ENCODE measurements at places on chromosomes 16 and 17. TPM values are rescaled to one million over a fixed set of nuclear protein-coding genes. Genes with fewer than 3 reads are reported as not detected.
A peak's percentile ranks its signal among the peaks of the same experiment; 100 is the strongest.

- H3K4me1 ChIP-seq = peaks cover 24% of the 10 kb centered on the region
- peaks cover 25% of the 10 kb centered on the region for H3K27me3 ChIP-seq
- peaks cover 26% of the 10 kb centered on the region for H3K36me3 ChIP-seq
- peak; percentile 70 for DNase-seq
- peak overlapping the region; percentile 63 for H3K4me3 ChIP-seq
These were observed 733 bp downstream of the CHRNB1 start for GRCh38 chr17:7445619-7445968.

- no peak for DNase-seq
- no peak overlapping the region for H3K4me3 ChIP-seq
These were observed 25.2 kb upstream of the CIBAR2 start for GRCh38 chr16:85137323-85138072.

Gene ADAD2
- total RNA-seq = 0.18 TPM

Gene BLTP2
- total RNA-seq = 169 TPM

Gene CCL13
- total RNA-seq = not detected

- peaks cover 8% of the 10 kb centered on the region for H3K36me3 ChIP-seq
- H3K27ac ChIP-seq = no peak overlapping the region
- no peak for DNase-seq
- H3K4me1 ChIP-seq = peaks cover 15% of the 10 kb centered on the region
- no peaks in the 10 kb centered on the region for H3K27me3 ChIP-seq
These were observed 168.5 kb downstream of the MSI2 start for GRCh38 chr17:57424777-57425188.

Gene SECTM1
- total RNA-seq = 0.94 TPM

GRCh38 chr17:80499961-80500665 lies 23.7 kb upstream of the NPTX1 start:
- H3K27ac ChIP-seq = no peak overlapping the region
- H3K4me1 ChIP-seq = peaks cover 10% of the 10 kb centered on the region
- peaks cover 18% of the 10 kb centered on the region for H3K27me3 ChIP-seq
- no peaks in the 10 kb centered on the region for H3K36me3 ChIP-seq
- no peak overlapping the region for H3K4me3 ChIP-seq
- no peak for DNase-seq

- H3K27ac ChIP-seq = no peak overlapping the region
- peaks cover 4% of the 10 kb centered on the region for H3K4me1 ChIP-seq
- H3K4me3 ChIP-seq = no peak overlapping the region
- H3K27me3 ChIP-seq = peaks cover 8% of the 10 kb centered on the region
- H3K36me3 ChIP-seq = no peaks in the 10 kb centered on the region
These were observed 28.7 kb upstream of the DDX52 start for GRCh38 chr17:37671824-37672547.

DNA sequence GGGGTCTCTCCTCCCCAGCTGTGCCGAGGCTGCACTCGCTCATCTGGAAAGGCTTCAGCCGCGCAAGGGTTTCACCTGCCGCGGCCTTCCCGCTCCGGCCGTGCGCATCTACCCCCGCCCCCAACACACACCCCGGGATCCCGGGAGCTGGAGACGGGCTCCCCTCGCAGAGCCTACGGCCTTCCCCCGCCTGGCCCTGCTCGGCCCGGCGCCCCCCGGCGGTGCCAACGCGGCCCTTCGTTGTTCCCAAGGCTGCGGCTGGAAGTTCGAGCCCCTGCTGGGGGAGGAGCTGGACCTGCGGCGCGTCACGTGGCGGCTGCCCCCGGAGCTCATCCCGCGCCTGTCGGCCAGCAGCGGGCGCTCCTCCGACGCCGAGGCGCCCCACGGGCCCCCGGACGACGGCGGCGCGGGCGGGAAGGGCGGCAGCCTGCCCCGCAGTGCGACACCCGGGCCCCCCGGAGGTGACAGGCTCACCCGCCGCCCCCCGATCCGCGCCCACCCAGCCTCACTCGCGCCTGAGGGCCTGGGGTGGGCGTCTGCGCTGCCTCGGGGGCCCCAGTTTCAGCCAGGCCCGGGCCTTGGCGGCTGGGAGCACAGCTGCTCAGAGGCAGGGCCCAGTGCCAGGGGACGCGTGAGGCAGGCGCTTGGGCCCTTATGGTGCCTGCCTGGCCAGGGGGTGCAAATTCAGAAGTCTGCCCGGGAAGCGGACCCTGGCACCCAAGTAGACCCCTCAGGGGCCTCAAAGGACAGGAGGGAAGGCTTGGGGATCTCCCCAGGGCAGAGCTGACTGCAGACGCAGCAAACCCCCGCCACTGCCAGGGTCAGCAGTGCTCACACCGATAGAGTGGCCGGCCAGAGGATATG lies 11.2 kb downstream of the GALK1 start:
- DNase-seq = peak; percentile 80
- no peaks in the 10 kb centered on the region for H3K27me3 ChIP-seq
- H3K4me1 ChIP-seq = peaks cover 20% of the 10 kb centered on the region
- H3K36me3 ChIP-seq = no peaks in the 10 kb centered on the region
- peak overlapping the region; percentile 51 for H3K4me3 ChIP-seq
- H3K27ac ChIP-seq = no peak overlapping the region

- no peak overlapping the region for H3K4me3 ChIP-seq
- H3K36me3 ChIP-seq = no peaks in the 10 kb centered on the region
- DNase-seq = no peak
- H3K4me1 ChIP-seq = peaks cover 7% of the 10 kb centered on the region
These were observed 1.7 kb downstream of the JPH3 start for GRCh38 chr16:87603684-87604633.

Gene SKAP1
- 94.1 TPM for total RNA-seq

DNA sequence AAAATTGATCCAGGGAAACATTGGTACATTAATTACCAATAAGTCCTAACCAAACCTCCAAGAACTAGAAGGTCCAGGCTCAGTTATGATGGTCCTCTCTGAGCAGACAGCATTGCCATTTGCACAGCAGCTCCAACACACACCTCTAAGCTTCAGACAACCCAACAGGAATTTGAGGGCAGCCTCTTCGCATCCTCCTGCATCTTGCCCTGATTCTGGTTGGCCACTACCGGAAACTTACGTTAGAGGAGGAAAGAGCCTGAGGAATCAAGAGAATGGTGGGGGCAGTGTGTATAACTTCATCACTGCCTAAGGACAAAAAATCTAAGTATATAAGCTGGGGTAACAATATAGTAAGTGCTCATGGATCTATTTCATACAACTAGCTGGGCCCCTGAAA lies 15.7 kb downstream of the FAM117A start:
- peak overlapping the region; percentile 68 for H3K4me3 ChIP-seq
- peaks cover 76% of the 10 kb centered on the region for H3K4me1 ChIP-seq
- H3K27me3 ChIP-seq = no peaks in the 10 kb centered on the region

DNA sequence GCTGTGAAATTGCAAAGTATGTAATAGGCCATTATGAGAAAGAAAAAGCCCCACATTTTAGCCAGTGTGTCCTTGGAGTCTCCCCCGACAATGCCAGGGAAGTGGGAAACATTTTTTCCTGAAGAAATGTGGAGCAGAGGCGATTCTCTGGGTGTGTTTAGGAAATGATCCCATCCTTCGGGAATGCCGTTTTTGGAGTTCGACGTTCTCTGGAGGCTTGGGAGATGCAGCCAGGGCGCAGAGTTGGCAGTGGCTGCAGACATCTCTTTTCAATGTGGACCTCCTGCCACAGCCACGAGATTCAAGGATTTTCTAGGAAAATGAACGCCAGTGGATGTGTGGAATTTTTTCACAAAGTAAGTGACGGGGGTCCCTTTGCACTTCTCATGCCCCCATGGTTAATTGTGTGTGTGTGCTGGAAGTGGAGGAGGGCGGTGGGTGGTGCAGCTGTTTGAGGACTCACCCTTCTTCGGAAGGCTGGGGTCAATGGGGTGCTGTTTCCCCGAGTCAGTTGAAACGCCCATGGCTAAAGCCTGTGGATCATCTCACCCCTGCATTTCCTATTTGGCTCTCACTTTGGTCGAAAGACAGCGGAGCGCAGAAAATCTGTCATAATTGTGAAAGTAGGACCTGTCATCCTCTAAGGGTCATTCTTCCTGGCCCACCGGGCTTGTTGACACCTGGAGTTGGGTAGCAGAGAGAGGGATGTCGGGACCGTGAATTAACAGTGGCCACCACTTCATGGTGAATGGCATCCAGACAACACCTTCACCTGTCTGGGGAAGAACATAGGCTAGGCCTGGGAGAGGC lies 73.2 kb downstream of the CMIP start:
- peak overlapping the region; percentile 37 for H3K27ac ChIP-seq
- H3K27me3 ChIP-seq = no peaks in the 10 kb centered on the region
- H3K4me1 ChIP-seq = peaks cover 74% of the 10 kb centered on the region
- H3K36me3 ChIP-seq = peaks cover 37% of the 10 kb centered on the region
- no peak for DNase-seq

DNA sequence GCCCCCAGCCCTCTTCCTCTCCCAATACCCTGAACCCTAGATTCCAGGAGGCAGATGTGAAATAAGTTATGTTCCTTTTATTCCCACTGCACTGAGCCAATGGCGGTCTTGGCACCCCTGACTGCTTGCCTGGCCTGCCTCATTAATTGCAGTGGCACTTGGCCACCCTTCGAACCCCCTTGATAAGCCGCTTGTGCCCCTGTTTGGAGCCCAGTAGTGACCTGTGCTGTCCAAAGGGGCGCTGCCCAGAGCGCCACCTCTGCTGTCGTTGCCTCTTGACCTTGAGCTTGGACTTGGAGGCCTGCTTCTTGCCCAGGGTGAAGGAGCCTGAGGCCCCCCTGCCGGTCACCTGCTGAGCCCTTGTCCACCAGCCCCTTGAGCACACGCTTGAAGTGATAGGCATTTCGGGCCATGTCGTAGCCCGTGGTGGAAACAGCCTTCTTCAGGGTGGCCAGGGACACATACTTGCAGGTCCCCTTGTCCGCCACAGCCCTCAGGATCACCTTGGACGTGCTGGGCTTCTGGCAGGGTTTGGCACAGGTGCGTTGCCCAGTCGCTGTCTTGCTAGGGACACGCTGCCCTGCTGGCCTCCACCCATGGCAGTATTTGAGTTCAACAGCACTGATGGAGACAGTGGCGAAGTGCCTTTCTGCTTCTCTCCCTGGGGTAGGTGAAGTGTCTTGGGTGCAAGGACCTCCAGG lies 5.7 kb downstream of the SGCA start:
- H3K27me3 ChIP-seq = no peaks in the 10 kb centered on the region
- H3K4me1 ChIP-seq = peaks cover 17% of the 10 kb centered on the region
- H3K27ac ChIP-seq = no peak overlapping the region
- DNase-seq = no peak
- no peak overlapping the region for H3K4me3 ChIP-seq

GRCh38 chr17:20779521-20779920 lies 200.0 kb downstream of the CDRT15L2 start:
- no peak overlapping the region for H3K27ac ChIP-seq
- H3K27me3 ChIP-seq = peaks cover 13% of the 10 kb centered on the region
- H3K36me3 ChIP-seq = no peaks in the 10 kb centered on the region
- DNase-seq = no peak
- no peak overlapping the region for H3K4me3 ChIP-seq
- H3K4me1 ChIP-seq = no peaks in the 10 kb centered on the region

Gene TPSB2
- total RNA-seq = not detected
